Cardiac muscle cell (in vitro differentiated cells and primary cell): ENCODE measurements at places on chromosomes 4 and X.

GRCh38 chrX:103063918-103064434 is at the start of gene BEX1:
TSS of gene BEX1 (minus strand) at chrX:103064171. CDS start at chrX:103063274, 897 bp downstream.
- DNase-seq = peak; percentile 87
- H3K27me3 ChIP-seq = no peaks in the 10 kb centered on the region
- H3K4me1 ChIP-seq = no peaks in the 10 kb centered on the region
- peak within 1 kb of the TSS; percentile 63 for H3K4me3 ChIP-seq

GRCh38 chr4:139152249-139152648 is 24.8 kb downstream of the ELF2 start:
- H3K4me1 ChIP-seq = peaks cover 18% of the 10 kb centered on the region
- no peaks in the 10 kb centered on the region for H3K36me3 ChIP-seq
- no peak overlapping the region for H3K4me3 ChIP-seq
- DNase-seq = no peak
- no peak overlapping the region for H3K27ac ChIP-seq

- no peak for DNase-seq
- H3K4me1 ChIP-seq = peaks cover 5% of the 10 kb centered on the region
- no peaks in the 10 kb centered on the region for H3K36me3 ChIP-seq
- no peaks in the 10 kb centered on the region for H3K27me3 ChIP-seq
- H3K27ac ChIP-seq = no peak overlapping the region
Measured at GRCh38 chrX:20320461-20321159, 53.9 kb upstream of the RPS6KA3 start.

DNA sequence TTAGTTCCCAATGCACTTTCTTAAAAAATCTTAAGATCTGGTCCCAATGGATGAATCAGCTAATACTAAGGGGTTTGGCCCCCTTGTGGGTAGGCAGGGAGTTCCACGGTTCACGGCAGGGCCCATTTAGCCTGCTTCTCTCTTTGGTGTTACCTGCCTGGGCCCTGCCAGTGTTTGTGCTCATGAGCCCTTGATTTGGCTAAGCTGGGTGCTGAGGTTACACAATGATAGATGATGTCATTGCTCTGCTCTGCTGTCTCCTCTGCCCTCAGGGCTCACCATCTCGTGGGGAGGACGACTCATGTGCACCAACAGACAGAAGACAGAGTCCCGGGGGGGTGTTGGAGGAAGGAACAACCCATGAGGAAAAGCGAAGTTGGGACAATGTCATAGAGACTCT is 24.4 kb downstream of the RTL5 start:
- no peaks in the 10 kb centered on the region for H3K4me1 ChIP-seq
- no peaks in the 10 kb centered on the region for H3K36me3 ChIP-seq
- H3K4me3 ChIP-seq = no peak overlapping the region
- H3K27ac ChIP-seq = no peak overlapping the region
- no peaks in the 10 kb centered on the region for H3K27me3 ChIP-seq

DNA sequence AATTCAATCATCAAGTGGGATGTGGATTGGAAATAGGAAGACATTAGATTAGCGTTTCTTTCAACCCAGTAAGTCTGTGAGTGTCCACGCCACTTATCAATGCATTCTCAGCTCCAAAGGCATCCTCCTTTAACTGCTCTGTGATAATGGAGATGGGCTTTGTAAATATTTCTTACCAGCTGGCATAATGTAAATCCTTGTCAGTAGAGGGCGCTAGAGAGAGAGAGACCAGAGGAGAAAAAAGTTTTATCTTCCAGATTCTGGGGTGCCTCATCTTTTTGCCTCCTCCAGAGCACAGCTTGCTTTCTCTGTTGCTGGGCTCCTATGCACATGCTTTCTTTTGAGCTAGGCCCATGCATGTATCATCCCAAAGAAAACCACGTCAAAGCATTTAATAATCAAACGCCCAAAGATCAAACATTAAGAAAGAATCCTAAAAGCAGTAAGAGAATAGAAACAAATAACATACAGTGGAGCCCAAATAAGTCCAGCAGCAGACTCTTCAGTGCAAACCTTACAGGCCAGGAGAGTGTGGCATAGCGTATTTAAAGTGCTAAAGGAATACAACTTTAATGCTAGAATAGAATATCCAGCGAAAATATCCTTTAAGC is 9.6 kb upstream of the MTMR1 start:
- H3K4me3 ChIP-seq = no peak overlapping the region
- no peaks in the 10 kb centered on the region for H3K27me3 ChIP-seq
- H3K4me1 ChIP-seq = no peaks in the 10 kb centered on the region
